HCT116 (cell line): ENCODE measurements at places on chromosomes 4 and X.
A peak's percentile ranks its signal among the peaks of the same experiment; 100 is the strongest.

DNA sequence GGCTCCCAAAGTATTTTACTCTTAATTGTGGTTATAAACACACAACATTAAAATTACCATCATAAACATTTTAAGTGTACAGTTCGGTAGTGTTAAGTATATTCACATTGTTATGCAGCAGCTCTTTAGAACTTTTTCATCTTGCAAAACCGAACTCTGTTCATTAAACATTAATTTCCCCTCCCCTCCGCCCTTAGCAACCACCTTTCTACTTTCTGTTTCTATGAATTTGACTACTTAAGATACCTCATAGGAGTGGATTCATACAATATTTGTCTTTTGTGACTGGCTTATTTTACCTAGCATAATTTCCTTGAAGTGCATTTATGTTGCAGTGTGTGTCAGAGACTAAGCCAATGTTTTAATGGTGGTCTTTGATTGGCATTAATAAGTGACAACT is 32.6 kb downstream of the IL13RA1 start:
- DNase-seq, result no peak

DNA sequence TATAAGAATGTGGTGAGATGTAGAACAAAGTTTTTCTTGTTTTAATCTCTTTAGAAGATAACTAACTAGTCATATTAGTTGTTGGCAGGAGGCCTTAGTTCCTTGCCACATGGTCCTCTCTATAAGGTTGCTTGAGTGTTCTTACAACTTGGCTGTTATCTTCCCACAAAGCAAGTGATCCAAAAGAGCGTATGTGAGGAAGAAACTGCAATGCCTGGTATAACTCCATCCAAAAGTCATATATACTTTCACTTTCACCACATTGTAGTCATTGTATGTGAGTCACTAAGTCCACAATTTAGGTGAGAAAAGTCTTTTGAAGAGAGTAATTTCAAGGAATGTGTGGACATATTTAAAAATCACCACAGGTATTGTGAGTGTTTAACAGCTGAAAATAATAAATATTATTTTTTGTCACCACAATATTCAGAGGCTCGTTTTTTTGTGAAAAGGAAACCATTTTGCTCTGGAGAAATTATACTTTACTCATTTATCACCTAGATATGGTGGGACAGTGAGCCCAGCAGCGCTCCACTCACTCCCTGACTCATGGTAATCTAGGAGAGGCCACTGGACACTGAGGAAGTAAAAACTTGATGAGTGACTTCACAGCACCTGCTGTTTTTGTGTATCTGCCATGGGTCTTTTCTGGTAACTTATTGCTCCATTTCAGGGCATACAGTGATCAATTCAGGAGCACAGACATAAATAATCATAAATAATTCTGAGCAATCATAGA is 369.4 kb upstream of the NDST3 start:
- no peak for DNase-seq

DNA sequence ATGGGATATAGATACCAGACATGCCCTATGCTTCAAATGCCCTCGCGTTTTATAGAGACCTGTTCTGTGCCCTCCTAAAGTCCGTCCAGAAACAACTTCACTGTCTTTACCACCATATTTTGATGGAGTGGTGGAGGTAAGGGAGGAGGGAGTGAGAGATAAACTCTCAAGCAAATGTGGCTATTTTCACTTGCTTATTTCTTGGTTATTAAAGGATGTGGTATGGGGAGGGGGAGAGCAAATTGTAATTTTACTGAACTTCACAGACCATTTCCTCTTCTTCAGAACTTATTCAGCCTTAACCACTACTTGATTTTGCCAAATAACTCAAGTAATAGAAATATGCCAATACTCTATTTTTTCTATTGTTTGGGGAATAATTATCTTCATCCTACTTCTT is 31.5 kb downstream of the GPR174 start:
- no peak for DNase-seq

- DNase-seq, result no peak
These were observed 29.9 kb downstream of the DKK2 start for GRCh38 chr4:107006218-107006617.

DNA sequence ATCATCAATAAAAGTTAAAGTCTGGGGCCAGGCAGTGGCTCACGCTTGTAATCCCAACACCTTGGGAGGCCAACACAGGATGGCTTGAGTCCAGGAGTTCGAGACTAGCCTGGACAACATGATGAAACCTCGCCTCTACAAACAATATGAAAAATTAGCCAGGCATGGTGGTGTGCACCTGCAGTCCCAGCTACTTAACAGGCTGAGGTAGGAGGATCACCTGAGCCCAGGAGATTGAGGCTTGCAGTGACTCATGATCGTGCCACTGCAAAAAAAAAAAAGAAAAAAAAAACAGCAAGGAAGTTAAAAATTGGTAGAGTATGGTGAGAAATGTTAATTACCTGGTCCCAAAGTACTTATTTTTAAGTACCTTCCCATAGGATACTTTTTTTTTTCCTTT is 27.5 kb downstream of the FBXW7 start:
- DNase-seq, result no peak

DNA sequence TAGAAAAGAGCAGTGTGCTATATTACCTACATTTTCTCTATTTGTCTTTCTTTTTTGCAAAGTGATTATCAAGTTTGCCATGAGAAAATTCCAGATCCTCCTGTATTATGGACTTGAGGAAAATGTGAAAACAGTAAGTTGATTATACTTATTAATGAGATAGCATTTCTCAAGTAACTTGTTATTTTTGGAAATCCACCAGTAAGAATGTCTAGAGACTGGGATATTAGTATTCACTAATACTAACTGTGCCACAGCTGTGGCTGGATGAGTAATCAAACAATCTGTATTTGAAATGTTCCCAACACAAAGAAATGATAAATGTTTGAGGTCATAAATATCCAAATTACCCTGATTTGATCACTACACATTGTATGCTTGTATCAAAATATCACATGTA is 147.0 kb upstream of the CTSO start:
- no peak for DNase-seq

GRCh38 chr4:148112231-148112982 is 329.8 kb downstream of the NR3C2 start:
- DNase-seq, result no peak

DNA sequence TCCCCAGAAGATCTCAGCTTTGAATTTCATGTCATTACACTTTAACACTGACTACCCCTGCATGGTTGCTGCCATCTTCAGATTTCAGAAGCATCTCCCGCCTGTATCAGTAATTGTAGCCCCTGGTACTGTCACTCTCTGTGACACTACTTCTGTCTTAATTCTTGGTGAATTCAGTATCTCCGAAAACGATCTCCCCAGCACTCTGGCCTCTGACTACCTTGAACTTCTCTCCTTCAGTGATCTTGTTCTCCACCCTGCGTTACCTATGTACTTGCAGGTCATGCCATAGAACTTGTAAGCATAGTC is 53.8 kb upstream of the ABCG2 start:
- DNase-seq, result no peak

- DNase-seq, result no peak
These were observed 197.2 kb downstream of the ARHGAP24 start for GRCh38 chr4:85672116-85672515.

GRCh38 chr4:85092943-85093342 is 126.5 kb upstream of the WDFY3 start:
- DNase-seq, result no peak

DNA sequence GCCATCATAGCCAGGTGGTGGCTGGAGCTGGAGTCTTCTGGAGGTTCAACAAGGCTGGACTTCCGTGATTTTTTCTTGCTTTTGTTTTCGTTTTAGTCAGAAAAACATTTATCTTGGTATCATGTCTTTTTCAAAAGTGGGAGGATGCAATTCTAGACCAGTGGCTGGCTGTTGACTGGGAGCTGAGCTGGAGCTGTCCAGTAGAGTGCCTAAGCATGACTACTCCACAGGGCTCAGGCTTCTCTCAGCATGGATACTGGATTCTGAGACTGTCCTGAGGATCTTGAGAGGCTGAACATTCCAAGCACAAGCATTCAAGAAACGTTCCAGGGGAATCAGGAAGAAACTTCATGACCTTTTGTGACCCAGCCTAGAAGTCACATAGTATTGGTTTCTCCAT is 598.1 kb downstream of the MID1IP1 start:
- no peak for DNase-seq

DNA sequence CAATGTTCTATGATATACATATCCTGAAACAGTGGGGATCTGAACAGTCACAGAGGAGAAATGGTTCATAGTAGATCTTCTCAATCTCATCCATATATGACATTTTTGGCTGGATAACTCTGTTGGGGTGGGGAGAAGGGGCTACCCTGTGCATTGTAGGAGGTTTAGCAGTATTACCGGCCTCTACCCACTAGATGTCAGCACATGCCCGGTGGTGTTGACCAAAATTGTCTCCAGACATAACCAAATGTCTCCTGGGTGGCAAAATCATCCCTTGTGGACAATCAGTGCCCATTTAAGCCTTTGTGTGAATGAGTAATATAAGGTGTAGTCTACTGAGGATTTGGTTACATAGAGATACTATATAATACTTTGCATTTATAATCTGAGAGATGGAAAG is 89.9 kb downstream of the PLS3 start:
- DNase-seq, result peak; percentile 23

DNA sequence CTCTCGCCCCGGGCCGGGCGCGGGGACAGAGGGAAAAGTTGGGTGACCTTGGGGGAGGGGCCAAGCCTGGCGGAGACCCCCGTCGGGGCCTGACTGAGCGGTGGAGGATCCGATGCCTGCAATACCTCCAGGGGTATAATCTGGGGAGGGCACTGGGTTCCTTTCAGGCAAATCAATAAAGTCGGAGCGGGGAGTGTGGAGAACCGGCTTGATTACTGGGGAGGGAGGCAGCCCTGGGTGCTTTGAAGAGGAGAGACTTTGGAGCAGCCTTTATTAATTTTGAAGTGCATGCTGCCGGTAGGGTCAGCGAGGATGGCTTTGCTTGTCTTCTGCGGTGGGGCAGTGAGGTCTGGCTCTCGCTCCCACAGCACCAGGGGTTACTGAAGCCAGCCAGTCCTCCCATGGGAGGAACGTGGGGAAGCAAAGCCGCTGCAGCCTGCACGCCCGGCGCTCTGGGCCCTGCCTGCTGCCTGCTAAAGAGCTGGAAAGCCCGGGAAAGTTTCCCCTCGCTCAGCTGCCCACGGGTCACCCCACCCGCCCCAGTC is 403 bp upstream of the LGI2 start:
- DNase-seq, result no peak

- no peak for DNase-seq
These were observed 4.7 kb downstream of the HAND2 start for GRCh38 chr4:173525118-173526011.

- no peak for DNase-seq
These were observed 255.4 kb downstream of the NKX6-1 start for GRCh38 chr4:84243685-84244084.

- no peak for DNase-seq
These were observed 57.4 kb downstream of the ANTXR2 start for GRCh38 chr4:80015407-80016189.

DNA sequence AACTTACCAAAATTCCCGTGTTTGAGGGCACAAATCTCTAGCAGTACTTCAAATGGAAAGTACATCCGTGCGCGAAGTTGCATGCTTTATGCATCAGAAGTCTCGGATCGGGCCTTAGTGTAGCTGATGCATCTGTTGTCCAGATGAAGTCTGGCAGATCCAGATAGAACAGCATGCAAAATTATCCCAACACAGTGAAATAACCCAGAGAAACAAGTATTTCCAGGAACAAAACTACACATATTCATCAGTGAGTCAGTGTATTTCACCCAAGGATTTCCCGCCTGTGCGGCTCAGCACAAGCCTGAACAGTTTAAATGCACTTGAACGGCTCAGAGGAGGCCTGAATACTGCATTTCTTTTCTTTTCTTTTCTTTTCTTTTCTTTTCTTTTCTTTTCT is 27.4 kb upstream of the CLDN24 start:
- DNase-seq, result no peak

- no peak for DNase-seq
These were observed 192.6 kb downstream of the FRMPD4 start for GRCh38 chrX:12330841-12331240.

DNA sequence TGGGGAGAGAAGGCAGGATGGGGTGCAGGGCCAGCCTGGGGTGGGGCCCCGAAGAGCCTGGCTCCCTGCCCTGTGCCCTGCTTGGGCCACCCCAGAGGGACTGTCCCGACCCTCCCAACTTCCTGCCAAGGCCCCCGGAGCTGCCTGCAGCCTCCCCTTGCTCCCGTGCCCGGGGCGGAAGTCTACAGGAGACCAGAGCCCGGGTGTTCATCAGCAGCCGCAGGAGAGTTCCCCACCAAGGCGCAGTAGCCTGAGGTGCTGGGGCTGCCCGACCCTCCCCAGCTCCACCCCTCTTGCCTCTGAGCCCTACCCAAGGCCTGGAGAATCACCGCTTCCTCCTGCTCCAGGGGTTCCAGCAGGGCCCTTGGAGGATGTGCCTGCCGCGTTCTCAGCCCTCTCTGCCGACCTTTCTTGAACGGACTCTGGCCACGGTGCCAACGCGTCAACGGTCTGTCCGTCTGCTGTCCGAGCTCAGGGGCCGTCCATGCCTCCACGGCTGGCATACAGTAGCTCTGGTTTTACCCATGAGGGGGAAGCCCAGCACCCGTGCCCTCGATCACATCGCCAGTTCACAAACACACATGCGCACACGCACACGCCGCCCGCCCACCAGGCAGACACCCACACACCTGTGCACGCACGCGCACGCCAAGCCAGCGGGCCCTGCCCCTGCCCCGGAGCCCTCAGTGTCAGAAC is 36.0 kb upstream of the SPON2 start:
- no peak for DNase-seq

- no peak for DNase-seq
These were observed 48.7 kb downstream of the ATP10D start for GRCh38 chr4:47533689-47534347.

GRCh38 chrX:118239913-118240698 is 105.8 kb upstream of the WDR44 start:
- DNase-seq, result no peak

DNA sequence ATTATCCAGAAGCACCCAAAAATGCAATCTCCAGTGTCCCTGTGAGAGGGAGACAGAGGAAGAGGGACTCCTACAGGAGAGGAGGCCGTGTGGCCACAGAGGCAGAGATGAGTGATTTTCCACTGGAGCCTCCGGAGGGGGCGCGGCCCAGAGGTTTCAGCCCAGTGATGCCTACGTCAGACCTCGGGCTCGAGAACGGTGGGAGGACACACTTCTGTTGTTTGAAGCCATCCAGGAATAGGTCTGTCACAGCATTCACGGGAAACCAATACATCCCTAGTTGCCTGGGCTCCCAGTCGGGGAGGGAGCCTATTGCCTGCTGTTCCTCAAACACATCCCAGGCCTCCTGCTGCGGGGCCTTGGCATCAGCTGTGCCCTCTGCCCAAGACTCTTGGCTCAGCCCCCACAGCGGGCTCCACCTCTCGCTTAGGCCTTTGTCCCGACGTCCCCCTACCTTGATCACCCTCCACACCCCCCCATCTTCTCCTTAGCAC is 39.2 kb upstream of the HMX1 start:
- DNase-seq, result no peak

GRCh38 chrX:15507005-15507404 is 6.4 kb downstream of the BMX start:
- no peak for DNase-seq

- no peak for DNase-seq
These were observed 5.4 kb downstream of the ABCE1 start for GRCh38 chr4:145103496-145103895.
